ENCODE measurements at places on chromosomes 7 and 10. TPM values are rescaled to one million over a fixed set of nuclear protein-coding genes. Genes with fewer than 3 reads are reported as not detected.

DNAJC12 gene
- total RNA-seq, result 3.9 TPM

VWDE gene
- under 0.01 TPM for total RNA-seq

TLX1 gene
- total RNA-seq, result not detected

PON3 gene
- total RNA-seq, result 0.31 TPM

H2BK1 gene
- total RNA-seq, result not detected

Data from bladder microvascular endothelial cell (primary cell).